Mucosa of gallbladder (tissue), 1 donor: ENCODE measurements at places on chromosomes 13 and 19. TPM values are rescaled to one million over a fixed set of nuclear protein-coding genes. Genes with fewer than 3 reads are reported as not detected.

DNA sequence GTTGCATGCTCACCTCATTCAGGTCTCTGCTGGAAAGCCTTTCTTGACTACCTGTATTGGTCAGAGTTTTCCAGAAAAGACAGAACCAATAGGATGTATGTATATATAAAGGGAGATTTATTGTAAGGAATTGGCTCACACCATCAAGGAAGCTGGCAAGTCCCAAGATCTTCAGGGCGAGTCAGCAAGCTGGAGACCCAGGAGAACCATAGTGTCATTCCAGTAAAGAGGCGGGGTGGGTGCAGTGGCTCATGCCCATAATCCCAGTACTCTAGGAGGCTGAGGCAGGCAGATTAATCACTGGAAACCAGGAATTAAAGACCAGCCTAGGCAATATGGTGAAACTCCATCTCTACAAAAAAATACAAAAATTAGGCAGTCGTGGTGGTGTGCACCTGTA, 30.4 kb upstream of the FARP1 start:
- no peak for DNase-seq

GRCh38 chr19:8337728-8338127, 5.3 kb downstream of the KANK3 start:
- DNase-seq = no peak

GRCh38 chr19:41734156-41734555, 21.2 kb upstream of the CEACAM6 start:
- DNase-seq = no peak

DNA sequence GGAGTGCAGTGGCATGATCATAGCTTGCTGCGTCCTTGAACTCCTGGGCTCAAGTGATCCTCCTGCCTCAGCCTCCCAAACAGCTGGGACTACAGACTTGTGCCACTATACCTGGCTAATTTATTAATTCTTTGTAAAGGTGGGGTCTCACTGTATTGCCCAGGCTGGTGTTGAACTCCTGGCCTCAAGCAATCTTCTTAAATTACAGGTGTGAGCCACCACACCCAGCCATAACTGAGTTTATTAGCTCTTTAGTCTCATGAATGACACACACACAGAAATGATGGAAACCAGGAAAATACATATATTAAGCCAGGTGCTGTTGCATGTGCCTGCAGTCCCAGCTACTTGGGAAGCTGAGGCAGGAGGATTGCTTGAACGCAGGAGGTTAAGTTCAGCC, 33.1 kb upstream of the LMO7 start:
- no peak for DNase-seq

GRCh38 chr13:28346154-28346553, 148.8 kb downstream of the FLT1 start:
- DNase-seq = no peak

DNA sequence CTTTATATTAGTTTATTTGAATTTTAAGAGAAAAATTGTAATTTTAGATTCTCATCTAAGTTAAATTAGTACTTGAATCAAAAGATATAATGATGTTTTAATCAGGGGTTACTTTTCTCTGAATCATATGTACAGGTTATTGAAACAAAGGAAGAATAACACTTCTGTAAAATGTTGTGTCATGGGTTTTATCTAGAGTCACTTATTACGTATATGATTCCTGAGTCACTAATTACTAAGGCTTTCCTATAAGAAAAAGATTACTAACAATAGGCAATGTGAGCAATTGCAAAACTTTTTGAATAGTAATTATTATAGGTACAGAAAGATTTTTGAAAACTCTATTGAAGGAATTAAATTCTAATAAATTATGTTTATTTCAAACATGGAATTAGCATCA, 99.2 kb upstream of the KLF5 start:
- DNase-seq = no peak

- no peak for DNase-seq
Measured at GRCh38 chr13:106996867-106997618, 429.1 kb upstream of the ARGLU1 start.

- no peak for DNase-seq
Measured at GRCh38 chr13:76620036-76620435, 266.2 kb downstream of the KCTD12 start.

- DNase-seq = no peak
Measured at GRCh38 chr13:54945973-54946372, 1917.4 kb downstream of the OLFM4 start.

The KLF1 gene
- total RNA-seq = not detected

DNA sequence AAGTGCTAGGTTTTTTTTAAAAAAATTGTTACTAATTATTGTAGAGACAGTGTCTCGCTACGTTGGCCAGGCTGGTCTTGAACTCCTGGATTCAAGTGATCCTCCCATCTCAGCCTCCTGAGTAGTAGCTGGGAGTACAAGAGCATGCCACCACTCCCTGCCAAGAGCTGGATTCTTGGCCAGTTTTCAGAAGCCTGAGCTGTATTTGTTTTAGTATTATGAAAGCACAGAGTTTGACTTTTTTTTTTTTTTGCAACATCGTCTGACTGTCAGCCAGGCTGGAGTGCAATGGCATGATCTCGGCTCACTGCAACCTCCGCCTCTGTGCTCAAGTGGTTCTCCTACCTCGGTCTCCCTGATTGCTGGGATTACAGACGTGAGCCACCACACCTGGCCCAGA, 7.0 kb downstream of the ARMC6 start:
- peak; percentile 63 for DNase-seq

DNA sequence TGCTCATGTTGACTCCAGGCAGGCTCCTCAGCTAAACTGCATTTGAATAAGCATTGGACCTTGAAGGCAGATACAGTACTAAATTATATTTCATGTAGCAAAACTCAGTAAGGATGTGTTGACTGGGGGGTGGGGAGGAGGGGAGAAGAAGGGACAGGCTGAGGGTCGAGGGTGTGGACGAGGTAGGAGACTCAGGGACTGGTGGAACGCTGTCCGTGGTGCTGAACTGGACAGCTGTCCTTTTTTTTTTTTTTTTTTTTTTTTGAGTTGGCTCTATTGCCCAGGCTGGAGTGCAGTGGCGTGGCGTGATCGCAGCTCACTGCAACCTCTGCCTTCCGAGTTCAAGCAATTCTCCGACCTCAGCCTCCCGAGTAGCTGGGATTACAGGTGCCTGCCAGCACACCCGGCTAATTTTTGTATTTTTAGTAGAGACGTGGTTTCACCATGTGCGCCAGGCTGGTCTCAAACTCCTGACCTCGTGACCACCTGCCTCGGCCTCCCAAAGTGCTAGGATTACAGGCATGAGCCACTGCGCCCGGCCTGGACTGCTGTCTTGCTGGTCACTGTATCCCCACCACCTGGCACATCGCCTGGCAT, 33.2 kb upstream of the CASP14 start:
- no peak for DNase-seq

GRCh38 chr19:8141726-8142512, 7.5 kb downstream of the FBN3 start:
- no peak for DNase-seq

DNA sequence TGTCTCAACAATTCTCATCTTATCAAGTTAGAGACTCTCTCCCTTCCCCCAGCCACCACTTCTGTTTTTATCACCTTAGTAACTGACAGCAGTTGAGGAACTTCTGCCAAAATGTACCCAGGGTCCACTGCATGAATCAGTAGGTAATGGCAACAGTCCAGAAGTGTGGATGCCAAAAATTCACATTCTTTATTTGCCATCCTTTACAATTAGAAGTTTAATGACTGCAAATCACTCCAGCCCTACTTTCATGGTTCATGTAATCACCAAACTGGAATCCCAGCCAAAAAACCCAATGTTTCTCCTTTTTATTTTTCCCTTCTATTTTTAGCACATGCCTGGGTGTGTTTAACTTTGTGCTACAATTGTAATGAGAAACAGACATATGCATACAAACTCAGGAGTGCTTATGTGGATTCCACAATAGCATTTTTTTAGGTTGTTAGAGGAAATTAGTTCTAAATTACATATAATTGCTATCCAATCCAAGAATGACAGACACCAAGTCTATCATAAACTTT, 243.5 kb downstream of the RGCC start:
- peak; percentile 25 for DNase-seq

DNA sequence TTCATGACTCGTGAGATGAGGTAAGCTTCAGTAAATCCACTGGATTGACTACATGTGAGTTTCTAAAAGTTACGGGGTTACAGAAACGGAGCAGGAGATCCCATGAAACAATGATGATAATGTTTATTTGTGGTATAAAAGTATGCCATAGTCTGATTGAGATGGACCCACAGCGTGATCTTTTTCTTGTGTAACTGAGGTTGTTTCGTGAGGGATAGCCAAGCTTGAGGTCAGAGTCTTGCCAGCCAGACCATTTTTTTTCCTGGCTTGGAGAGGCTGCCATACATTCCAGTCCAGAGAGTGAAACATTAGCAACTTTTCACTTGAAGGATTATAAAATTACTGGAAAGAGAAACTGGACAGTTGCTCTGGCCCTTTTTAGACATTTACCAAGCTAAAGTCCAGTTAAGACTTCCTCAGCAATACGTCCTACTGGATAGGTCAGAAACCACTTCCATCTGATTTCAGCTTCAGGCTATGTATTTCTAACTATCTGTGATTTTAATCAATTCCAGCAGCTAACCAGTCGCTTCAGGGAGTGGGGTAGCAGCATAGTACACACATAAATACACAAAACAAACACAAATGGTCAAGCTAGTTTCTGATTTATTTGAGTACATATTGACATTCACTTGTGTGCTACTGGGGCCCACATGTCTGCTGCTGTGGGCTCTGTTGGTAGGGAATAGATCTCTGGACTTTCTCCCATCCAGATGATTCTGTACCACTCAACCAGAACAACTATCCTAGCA, 194.6 kb downstream of the POSTN start:
- no peak for DNase-seq

GRCh38 chr19:18895038-18895823, 727 bp downstream of the CERS1 start:
- DNase-seq = no peak

- DNase-seq = no peak
Measured at GRCh38 chr13:79943346-79944023, 397.4 kb downstream of the SPRY2 start.

- DNase-seq = no peak
Measured at GRCh38 chr13:60170414-60170813, 6.7 kb upstream of the DIAPH3 start.

The SEMA6B gene
- total RNA-seq = 5.0 TPM

- DNase-seq = no peak
Measured at GRCh38 chr13:78662467-78662866, 3.5 kb upstream of the OBI1 start.

- DNase-seq = no peak
Measured at GRCh38 chr13:110422913-110423688, 116.0 kb downstream of the COL4A2 start.

- DNase-seq = no peak
Measured at GRCh38 chr19:5345895-5346386, 5.3 kb upstream of the PTPRS start.
